ENCODE measurements at places on chromosomes 12 and 14.

GRCh38 chr12:100481021-100481420 lies 7.4 kb downstream of the NR1H4 start:
- no peak for DNase-seq

DNA sequence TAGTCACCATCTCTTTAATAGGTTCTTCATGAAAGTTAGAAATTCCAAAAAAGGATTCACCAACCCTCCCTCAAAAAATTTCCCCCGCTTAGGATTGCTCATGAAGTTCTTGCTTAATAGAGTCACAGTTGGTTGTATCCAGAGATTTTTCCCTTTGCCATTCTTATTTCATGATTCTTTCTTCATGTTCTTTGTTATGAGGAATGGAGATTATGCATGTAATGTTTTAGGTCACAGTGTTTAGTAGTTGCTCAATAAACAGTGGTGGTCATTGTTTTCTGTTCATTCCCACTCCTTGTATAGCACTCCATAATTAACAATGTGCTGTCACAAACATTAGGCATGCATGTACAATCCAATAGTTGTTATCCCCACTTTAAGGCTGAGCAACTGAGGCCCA lies 51.2 kb upstream of the RTRAF start:
- DNase-seq, result no peak

- DNase-seq, result no peak
Measured at GRCh38 chr12:51265024-51265423, 5.2 kb downstream of the SMAGP start.

GRCh38 chr12:12017135-12017581 lies 53.6 kb upstream of the BCL2L14 start:
- no peak for DNase-seq

DNA sequence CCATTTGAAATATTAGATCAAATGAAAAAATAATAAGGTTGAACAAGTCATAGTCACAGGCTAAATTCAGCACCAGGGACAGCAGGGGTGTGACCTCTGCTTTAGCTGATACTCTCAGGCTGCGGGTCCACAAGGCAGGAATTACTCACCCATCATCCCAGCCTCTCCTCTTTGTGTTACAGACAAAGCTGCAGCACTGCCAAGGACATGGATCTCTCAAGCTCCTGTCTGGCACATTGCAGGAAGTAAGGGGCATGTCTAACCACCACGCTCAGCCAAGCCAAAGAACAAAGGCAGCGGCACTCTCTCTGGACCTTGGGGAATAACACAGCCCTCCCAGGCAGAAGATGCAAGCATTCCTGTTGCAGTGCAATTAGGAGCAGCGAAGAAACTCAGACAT lies 783.8 kb downstream of the VRK1 start:
- DNase-seq, result peak; percentile 19

DNA sequence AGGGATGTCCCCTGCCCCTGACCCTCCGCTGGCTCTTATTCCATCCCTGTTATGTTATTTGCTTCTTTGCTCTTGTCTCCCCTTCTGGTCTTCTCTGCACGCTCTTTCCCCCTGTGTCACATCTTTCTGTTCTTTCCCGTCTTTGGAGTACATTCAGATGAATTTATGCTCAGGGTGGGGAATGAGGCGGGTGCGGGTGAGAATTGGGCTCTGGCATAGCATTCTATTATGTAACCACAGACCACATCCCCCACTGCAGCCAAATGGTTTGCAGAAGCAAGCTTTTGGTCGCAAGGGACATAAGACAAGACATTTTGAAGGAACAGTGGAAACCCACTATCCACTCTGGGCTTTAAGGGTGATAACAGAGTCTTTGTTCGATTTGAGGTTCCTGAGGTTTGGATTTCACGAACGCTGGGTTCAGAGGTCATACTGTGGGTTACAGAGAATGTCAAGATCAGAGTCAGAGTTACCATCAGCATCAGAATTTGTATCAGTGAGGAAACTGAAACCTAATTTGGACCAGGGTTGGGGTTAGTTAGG lies 3.8 kb downstream of the ENDOU start:
- no peak for DNase-seq

DNA sequence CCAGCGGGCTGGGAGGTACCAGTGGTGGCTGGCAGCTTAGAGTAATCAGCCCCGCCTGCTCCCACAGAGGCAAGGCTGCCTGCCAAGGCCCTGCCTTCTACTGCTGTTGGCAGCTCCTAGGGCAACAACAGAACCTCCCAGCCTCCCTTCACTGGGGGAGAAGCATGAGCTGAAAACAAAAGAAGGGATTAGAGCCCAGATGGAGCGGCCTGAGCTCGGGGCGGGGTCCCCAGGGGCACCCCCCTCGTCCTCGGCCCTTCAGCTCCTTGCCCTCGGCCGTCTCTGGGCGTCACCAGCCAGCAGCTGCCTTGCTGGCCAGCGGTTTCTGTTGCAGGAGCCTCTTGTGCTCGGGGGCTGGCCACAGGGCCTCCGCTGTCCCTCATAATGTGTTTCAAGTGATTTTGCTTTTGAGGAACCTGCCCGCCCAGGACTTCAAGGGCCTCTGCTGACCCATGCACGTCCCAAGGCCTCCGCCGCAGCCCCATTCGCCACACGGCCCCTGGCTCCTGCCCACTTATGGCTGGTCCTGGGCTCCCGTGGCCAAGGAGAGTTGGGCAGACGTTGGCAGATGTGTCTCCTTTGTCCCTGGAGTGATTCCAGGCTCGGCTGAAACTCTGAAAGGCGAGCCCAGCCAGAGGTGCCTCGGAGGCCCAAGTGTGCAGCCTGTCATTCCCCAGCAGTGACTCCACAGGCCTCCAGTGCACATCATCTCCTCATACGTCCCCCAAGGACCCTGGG lies 49.7 kb downstream of the PSMA6 start:
- DNase-seq, result peak; percentile 97

All from umbilical cord (tissue), 2 donors.